NCI-H2081 (cell line): ENCODE measurements at places on chromosomes 16 and 17.

DNA sequence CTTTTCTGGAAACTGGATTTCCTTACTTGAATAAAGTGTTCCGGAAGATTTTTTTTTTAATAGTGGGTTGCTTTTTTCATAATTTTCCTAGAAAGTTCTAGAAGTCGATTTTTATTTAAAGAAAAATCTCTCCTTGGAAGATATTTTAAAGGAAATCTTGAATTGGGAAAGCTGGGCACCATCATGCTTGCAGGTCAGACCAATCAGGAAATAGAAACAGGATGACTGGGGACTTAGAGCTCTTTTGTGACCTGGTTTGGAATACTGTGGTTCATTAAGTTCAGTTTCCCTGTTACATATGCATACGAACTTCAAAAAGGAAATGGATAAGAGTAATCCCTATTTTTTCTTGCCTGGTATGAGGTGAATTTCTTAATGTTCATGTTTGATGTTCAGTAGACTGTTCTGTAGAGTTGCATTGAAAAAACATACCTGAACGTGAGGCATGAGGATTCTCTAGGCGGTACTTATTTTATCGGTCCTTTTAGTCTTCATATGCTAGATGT is 1.2 kb downstream of the NFATC3 start:
- DNase-seq: no peak

GRCh38 chr16:86891631-86892030 is 313.3 kb downstream of the FOXL1 start:
- DNase-seq: no peak

DNA sequence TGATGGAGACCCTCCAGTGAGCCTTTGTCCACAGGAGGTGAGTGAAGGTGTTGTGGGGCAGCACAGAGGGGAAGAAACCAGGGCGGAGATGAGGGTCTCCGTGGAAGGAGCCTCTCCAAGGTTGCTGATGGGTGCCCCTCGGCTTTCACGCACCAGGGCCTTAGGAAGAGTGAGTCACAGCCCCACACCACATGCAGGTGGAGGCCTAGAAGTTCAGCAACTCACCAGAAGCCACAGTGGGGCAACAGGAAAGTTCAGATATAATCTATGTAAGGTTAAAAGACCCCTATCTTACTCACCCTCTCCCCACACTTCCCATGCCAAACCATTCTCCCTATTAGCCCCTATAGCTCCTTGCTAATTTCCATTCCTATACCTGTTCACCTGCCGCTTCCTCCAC is 9.5 kb upstream of the HNF1B start:
- DNase-seq: no peak

DNA sequence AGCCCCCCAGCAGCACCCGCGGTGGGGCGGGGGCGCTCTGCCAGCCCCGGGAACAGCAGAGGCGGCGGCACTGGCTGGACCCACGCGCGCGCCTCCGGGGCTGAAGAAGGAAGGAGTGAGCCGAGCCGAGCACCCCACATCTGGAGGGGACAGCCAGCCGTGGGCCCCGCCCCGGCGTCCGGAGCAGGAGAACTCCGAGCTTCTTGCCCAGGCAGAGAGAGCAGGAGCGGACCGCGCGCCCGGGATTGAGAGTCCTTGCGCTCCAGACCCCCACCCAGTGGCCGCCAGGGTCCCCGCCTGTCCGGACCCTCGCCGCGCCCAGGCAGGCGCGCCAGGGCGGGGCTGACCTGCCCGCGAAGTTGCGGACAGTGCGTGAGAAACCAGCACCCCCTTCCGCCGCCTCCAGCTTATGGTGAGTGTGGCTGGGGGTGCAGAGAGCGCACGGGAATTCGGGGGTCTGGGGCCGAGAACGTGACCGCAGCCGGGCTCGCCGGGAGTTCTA is 921.9 kb upstream of the EEF2KMT start:
- DNase-seq: no peak

GRCh38 chr16:86042996-86043725 is 144.2 kb downstream of the IRF8 start:
- DNase-seq: no peak
